ENCODE measurements at places on chromosomes 7 and 10.

DNA sequence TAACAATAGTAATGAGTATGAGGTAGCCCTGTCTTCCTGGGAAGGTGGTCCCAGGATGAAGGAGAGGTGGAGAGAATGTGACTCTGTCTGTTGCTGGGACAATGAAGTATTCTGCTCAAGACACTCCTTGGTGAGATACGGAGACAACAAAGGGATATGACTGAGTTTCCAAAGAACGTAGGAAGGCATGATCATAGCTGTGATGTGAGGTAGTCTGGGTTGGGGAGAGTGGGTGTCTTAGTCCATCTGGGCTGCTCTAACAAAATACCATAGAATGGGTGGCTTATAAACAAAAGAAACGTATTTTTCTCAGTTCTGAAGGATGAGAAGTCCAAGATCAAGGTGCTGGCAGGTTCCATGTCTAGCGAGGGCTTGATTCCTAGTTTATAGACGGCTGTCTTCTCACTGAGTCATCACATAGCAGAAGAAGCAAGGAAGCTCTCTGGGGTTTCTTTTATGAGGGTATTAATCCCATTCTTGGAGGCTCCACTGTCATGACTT is 84.9 kb upstream of the RHOBTB1 start:
- DNase-seq = no peak

DNA sequence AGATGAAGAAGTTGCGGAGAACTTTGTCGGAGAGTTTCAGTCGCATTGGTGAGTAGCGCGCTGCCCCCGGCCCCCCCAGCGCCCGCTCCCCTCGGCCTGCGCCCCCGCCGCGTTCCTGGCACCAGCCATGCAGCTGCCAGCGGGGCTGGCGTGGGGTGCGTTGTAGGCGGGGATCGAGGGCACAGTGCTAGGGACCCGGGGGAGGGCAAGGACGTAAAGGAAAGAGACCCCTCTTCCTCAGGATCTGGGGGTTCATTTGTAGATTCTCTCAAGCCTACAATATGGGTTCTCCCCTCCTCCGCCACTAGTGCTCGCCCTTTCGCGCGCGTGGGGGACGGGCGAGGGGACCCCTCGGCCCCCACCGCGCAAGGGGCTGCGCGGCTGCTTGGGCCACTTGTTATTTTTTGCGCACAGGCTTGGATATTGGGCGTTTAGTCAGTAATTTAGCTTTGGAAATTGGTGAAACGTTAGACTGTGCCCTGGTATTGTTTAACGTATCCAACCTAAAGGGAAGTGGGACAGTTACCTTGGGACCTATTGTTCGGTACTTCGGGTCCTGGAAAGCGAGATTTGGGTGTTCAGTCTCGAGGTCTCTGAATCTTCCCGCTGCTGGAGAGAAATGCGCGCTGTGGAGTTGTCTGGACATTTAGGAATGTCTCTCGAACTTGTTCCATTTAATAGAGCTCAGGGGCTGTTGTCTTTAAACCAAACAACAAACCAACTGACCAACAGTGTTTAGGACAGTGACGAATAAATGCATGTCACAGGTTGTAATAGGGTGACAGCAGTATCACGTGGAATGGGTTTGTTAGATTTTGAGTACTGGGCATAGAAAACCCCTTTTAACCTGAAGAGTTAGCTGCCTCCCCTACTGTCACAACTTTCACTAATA is 796 bp downstream of the CDK14 start:
- no peak for DNase-seq

GRCh38 chr10:111921821-111922220 is 261.7 kb downstream of the GPAM start:
- DNase-seq = no peak

GRCh38 chr7:17516771-17517170 is 218.3 kb downstream of the AHR start:
- DNase-seq = no peak

DNA sequence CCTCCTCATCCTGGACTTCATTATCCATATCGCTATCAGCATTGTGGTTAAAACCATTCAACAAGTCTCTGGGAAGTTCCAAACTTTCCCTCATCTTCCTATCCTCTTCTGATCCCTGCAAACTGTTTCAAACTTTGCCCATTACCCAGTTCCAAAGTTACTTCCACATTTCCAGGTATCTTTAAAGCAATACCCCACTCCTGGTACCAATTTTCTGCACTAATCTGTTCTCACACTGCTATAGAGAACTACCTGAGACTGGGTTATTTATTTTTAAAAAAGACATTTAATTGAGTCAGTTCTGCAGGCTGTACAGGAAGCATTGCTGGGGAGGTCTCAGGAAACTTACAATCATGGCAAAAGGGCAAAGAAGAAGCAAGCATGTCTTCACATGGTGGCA is 147.3 kb downstream of the ARL4A start:
- DNase-seq = no peak

DNA sequence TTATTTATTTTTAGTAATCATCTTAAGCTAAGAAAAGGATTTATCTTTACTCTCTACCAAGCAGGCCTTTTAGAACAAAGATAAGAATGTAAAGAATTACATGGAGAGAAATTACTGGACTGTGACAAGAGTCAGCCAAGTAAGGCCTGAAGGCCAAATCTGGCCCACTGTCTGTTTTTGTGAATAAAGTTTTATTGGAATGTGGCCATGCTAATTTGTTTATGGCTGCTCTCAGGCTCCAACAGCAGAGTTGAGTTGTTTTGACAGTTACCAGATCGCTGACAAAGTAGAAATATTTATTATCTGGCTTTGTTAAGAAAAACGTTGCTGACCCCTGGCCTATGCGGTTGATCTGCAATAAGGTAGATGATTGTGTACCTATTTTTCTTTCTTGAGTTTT is 6.1 kb downstream of the ARID5B start:
- DNase-seq = no peak

DNA sequence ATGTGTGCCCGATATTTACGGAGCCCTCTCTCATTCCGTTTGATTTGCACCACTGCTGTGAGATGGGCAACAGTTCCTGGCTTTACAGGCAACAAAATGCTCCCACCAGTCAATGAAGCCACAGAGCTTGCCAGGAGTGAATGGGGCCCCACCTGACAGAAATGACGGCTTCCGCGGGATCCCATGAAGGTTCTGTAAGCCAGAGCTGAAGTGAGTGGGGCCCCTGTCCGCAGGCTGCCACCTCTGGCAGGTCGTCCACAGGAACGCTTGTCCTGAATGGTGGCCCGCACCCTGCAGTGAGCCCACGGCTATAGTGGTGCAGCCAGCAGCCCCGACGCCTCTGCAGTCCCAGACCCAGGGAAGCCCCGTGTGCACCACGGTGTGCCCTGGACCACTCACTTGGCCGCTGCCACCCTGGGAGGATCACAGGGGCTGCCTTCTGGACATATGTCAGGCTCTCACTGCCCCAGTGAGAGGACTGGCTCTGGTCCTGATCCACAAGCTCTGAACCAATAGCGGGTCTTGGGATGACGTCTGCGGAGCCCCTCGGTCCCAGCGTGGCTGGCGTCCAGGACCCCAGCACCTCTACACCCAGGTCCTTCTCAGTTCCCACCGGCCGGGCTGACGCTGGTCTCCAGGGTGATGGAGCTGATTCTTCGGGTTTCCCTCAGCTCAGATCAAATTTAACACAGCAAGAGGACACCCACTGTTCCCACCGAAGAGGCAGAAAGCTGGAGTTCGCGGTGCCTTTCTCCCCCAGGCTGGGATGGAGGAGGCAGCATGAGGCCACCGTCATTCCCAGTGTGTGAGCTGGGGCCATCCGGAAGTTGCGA is 511.9 kb downstream of the DNAJB6 start:
- no peak for DNase-seq

GRCh38 chr10:60777696-60778213 is 523 bp upstream of the CDK1 start:
- no peak for DNase-seq

DNA sequence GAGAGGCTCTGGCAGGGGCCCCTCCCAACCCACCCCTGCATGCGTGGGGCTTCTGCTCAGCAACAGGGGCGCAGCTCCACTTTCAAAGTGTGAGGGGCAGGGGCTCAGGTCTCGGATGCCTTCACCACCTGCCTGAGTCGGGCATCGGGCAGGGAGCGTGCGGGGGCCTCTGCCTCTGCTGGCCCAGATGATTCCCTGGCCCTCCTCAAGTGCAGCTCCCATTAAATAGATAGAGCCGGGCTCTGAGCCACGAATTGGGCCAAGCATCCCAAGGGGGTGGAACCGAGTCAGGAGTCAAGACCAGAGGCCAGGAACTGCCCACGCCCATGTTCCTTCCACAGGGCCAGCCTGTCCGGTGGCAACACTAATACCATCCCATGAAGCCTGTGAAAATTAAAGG is 108.9 kb upstream of the FAM20C start:
- DNase-seq = no peak

- DNase-seq = no peak
These were observed 27.1 kb downstream of the PRF1 start for GRCh38 chr10:70575486-70575873.

GRCh38 chr10:111265341-111265740 is 188.5 kb downstream of the ADRA2A start:
- DNase-seq = no peak

GRCh38 chr10:16992611-16993119 is 136.9 kb downstream of the CUBN start:
- no peak for DNase-seq

GRCh38 chr10:32054094-32054493 is 2.1 kb downstream of the KIF5B start:
- no peak for DNase-seq

- DNase-seq = no peak
These were observed 4.4 kb upstream of the ST7 start for GRCh38 chr7:116948934-116949333.

- DNase-seq = no peak
These were observed 38.1 kb upstream of the PIK3AP1 start for GRCh38 chr10:96758423-96758822.

- no peak for DNase-seq
These were observed 28.2 kb upstream of the BMS1 start for GRCh38 chr10:42754155-42755027.

GRCh38 chr10:97889461-97890265 is 40.0 kb downstream of the GOLGA7B start:
- no peak for DNase-seq

GRCh38 chr7:37817996-37818720 is 30.2 kb upstream of the NME8 start:
- no peak for DNase-seq

GRCh38 chr7:94418851-94419250 is 24.2 kb downstream of the COL1A2 start:
- DNase-seq = no peak

DNA sequence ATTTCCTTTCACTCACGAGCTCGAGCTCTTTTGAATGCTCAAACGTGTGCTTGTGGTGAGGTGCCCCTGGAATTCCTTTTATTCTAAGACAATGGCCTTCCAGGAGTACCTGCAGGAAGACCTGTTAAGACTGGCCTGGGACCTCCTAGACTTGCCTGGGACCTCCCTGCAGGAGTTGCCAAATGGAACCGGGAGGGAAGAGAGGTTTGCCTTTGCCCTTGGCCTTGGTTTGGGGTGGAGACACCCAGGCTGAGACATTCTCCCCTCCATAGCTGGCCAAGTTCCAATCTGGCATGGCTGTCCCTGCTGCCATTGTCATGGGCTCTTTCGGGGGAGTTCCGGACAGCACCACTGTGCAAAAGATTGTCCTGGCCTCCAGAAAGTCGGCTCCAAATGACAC is 39.7 kb downstream of the DNAJB12 start:
- no peak for DNase-seq

DNA sequence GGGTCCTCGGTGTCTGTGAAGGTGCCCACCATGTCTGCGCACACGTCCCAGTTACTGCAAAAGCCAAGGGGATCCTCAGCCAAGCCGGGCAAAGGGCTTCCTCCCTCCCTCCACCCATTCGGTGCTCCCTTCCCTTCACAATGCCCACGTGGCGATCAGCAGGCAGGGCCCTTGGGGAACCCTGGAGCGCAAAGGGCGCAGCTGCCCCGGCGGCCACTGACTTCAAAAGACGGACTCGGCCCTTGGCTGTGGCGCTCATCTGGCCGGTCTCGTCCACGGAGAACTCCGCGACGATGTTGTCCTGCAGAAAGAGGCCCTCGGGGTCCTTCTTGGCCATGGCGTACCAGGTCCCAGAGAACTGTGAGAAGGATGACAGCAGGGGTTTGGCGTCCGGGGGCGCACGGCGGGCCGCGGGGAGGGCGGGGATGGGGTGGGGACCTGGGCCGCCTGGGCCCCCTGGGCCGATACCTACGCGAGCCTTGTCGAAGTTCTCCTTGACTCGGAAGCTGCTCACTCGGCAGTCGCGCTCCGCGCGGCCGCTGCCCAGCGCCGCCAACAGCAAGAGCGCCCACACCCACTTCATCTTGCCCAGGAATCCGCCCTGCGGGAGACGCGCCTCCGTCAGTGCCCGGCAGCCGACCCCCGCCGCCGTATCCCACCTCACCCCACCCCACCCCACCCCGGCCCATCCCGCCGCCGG is 439 bp downstream of the RBP4 start:
- no peak for DNase-seq

GRCh38 chr10:123666318-123667236 is at the start of gene GPR26:
TSS of gene GPR26 (plus strand) at chr10:123666355. CDS start at chr10:123666408, 53 bp downstream.
- DNase-seq = no peak

GRCh38 chr7:22563621-22564241 is 63.7 kb upstream of the STEAP1B start:
- DNase-seq = no peak

GRCh38 chr10:77501152-77501845 is 136.3 kb downstream of the KCNMA1 start:
- no peak for DNase-seq

DNA sequence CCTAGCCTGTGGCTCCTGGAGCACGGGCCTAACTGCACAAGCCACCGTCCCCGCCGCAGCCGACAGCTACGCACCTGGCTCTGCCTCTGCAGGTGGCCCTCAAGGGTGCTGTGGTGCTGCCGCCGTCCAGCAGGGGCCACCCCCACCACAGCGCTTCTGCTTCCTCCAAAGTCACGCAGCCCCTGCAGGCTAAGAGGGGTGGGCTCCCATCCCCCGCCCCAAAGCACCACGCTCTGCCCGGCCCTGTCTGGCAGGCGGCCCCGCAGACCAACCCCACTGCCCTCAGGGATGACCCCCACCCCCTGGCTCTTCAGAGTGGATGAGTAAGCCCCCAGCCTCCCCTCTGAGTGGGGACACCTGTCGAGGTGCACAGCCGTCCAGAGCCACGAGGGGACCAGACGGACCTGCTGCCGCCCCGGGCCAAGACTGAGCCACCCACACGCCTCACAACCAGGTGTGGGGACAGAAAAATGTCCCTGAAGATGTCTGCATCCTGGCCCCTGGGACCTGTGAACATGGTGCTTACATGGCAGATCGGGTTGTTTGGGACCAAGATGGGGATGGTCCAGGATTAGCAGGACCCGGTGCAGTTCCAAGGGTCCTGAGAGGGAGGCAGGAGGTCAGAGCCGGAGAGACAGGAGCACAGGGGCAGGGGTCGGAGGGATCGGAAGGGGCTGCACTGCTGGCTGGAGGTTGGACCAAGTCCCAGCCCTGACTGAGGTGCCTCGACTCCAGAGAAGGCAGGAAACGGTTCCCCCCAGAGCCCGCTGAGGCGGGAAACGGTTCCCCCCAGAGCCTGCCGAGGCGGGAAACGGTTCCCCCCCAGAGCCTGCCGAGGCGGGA is 9.0 kb upstream of the ADAP1 start:
- DNase-seq = no peak

DNA sequence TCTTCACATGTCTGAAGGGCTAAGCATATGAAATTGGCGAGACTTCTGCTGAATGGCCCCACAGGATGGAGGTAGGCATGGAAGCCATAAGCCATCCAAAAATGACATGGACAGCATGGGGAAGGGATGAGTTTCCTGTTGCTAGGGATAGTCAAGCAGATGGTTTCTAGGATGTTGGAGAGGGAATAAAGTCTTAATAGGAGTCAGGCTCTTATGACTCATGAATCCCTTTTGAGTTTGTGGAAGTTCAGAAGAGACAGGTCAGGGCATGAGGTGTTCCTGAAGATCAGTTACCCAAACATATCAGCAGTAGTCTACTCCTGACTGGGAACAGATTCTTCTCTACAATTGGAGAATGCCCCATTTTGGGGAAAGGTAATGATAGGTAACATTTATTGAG is 243.9 kb downstream of the REEP3 start:
- DNase-seq = no peak

All from effector memory CD4-positive, alpha-beta T cell (primary cell).